GM04504 (cell line): ENCODE measurements at places on chromosomes 4 and X.

DNA sequence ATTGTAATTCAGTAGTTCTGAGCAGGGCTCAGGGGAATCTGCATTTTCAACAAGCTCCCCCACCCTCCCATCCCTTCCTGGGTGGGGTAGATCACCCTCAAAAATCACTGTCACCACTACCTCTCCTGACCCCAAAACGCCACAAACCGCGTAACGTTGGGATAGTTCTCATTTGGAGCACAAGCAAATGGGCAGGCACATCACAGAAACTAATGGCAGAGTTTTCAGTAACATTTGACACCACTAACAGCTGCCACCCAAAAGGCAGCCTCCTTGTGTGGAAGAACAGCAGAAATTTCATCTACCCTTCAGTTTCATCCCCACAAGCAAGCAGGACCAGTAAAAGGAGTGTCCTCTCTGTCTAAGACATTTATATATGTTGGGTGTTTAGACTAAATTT, 132.7 kb downstream of the PALLD start:
- no peak for DNase-seq

GRCh38 chr4:25367004-25367621, 9.9 kb upstream of the ANAPC4 start:
- DNase-seq = no peak

DNA sequence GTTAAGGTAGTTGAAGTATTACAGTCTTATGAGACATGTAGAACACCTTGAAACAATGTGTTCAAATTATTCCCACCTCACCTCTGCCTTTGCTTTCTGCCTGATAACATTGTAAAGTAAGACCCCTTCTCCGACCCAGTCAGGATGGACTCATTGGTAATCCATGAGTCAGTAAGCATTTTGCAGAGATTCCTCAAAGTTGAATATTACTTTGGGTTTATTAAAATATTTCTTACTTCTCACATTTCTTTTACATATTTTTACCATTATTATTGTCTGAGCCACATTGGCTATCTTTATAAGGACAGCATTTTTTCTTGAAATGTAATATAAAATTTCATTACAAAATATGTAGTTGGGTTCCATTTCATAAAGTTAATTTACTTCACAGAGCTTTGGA, 201.6 kb downstream of the BMPR1B start:
- no peak for DNase-seq

- DNase-seq = no peak
Observed at GRCh38 chr4:141789716-141790115, 153.3 kb downstream of the IL15 start.

DNA sequence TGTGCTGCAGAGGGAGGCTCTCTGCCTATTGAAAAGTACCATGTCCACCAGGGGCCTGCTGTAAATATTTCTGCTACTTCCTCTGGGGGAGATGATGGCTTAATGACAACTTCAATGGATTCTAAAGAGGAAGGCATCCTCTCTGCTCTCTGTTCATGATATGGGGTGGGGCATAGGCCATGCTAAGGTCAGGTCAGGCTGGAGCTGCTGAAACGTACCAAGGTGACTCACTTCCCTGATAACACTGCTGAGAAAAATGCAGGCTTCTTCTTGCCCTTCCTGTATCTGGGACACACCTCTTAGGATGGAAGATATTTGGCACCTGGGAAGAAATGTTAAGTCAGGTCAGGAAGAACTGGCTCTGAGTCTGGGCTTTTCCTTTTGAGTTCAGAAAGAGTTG, 31.5 kb downstream of the HS3ST1 start:
- no peak for DNase-seq

GRCh38 chrX:46258356-46258755, 286.9 kb downstream of the ZNF674 start:
- no peak for DNase-seq

GRCh38 chr4:41611124-41611838, 73.3 kb downstream of the LIMCH1 start:
- DNase-seq = no peak

DNA sequence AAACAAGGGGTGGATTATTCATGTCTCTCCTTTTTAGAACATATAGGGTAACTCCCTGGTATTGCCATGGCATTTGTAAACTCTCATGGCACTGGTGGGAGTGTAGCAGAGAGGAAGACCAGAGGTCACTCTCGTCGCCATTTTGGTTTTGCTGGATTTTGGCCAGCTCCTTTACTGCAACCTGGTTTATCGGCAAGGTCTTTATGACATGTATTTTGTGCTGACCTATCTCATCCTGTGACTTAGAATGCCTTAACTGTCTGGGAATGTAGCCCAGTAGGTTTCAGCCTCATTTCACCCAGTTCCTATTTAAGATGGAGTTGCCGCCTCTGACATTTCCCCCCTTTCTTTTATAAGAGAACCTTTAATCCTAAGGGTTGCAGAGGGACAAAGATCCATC, 45.8 kb downstream of the MGST2 start:
- no peak for DNase-seq

GRCh38 chrX:22748093-22748999, 251.4 kb upstream of the DDX53 start:
- peak; percentile 22 for DNase-seq

GRCh38 chr4:8120501-8120900, 38.1 kb downstream of the ABLIM2 start:
- no peak for DNase-seq

DNA sequence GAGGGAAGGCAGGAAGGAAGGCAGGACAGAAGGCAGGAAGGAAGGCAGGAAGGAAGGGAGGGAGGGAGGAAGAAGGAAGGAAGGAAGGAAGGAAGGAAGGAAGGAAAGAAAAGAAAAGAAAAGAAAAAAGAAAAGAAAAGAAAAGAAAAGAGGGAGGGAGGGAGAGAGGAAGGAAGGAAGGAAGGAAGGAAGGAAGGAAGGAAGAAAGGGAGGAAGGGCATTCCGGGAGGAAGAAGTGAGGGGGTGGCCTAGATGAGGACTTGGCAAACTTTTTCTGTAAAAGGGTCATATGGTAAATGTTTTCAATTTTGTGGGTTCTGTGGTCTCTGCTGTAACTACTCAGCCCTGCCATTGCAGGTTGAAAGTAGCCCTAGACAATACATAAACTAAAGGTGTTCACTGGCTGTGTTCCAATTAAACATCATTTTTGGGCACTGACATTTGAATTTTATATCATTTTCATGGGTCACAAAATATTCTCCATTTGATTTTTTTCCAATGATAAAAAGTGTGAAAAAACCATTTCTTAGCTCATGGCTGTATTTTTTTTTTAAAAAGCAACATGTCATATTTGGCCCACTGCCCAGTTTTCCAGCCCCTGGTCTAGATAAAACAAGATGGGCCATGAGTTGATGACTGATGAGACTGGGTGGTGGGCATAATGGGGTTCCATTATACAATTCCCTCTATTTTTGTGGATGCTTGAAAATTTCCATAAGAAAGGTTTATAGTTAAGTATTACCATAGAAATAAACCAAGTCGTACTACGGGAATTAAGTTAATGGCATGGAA, 3.1 kb downstream of the ZNF630 start:
- no peak for DNase-seq

GRCh38 chr4:111618908-111619307, 526.3 kb upstream of the FAM241A start:
- no peak for DNase-seq

DNA sequence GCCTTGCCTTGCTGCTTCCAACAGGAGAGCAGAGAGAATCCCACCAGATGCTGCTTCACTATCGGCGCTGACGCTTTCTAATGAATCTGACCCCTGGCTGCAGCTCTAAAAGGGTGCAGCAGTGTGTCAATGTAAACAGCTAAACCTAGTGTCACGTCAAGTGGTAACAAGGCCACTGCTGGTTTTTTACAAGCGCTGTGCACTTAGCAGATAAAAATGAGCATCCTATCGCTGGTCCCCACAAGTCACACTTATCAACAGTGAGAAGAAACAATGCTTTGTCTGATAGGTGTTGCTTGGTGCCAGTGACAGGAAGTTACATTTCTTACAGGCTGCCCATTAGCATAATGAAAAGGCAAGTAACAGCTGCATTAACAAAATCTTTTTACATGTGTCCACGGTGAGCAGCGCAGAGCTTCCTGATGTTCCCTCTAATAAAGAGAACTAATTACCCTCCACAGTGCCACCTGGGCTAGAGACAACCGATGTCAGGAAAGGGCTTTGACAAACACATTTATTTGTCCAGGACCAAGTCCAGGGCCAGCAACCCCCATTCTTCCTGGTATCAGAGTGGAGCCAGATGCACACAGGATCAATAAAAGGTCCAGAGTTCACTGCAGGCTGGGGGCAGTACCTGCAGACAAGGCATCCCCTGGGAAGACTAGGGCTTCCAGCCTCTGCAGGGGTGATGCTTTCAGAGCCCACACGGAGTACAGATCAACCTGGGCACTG, 176.0 kb downstream of the MGST2 start:
- no peak for DNase-seq

DNA sequence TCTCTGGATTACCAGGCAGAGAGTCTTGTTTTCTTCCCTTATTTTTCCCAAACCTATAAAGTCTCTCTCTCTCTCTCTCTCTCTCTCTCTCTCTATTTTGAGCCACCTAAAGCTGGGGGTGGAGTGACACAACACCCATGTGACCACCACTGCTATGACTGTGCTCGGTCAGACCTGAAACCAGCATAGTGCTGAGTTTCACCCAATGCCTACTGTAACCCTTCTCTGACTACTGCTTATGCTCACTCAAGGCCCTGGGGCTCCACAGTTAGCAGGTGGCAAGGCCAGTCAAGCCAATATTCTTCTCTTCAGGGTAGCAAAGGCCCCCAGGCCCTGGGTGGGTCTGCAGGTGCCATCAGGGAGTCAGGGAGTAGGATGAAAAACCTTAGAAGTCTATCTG, 114.7 kb upstream of the ARMCX2 start:
- no peak for DNase-seq

GRCh38 chr4:102501447-102501696, 213 bp downstream of the NFKB1 start:
- no peak for DNase-seq

- no peak for DNase-seq
Observed at GRCh38 chr4:139253713-139254112, 26.3 kb downstream of the MGARP start.

GRCh38 chr4:67785528-67785927, 31.3 kb upstream of the GNRHR start:
- no peak for DNase-seq

DNA sequence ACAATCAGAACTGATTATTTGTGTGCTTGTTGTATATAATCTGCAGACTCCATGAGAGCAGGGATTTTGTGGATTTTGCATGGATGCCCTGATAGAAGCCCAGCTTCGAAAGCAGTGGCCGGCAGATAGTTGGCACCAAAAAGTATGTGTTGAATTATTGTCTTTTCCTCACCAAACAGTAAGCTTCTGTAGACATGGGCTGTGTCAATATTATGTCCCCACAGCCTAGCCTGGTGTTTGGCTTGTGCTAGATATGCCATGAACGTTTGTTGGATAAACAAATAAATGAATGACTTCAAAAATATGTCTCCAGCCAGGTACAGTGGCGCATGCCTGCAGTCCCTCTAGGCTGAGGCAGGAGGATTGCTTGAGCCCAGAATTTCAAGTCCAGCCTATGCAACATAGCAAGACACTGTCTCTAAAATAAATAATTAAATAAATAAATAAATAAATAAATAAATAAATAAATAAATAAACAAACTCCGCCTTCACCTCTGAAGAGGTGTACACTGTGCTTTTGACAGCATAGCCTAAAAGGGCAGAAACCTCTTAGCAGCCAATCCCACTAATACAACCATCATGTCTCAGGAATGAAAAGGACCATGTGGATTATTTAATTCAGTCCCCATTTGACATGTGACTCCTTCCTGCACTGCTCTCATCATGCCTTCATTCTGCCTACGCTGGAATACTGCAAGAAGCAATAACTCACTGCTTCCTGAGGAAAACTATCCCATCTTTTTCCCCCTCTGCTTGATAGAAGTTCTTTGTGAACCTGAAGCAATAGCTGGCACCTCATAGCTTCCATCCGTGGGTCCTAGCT, 335.2 kb downstream of the FBXW7 start:
- DNase-seq = no peak
